Sciatic nerve (tissue), 2 donors: ENCODE measurements at places on chromosomes 2 and 18.

DNA sequence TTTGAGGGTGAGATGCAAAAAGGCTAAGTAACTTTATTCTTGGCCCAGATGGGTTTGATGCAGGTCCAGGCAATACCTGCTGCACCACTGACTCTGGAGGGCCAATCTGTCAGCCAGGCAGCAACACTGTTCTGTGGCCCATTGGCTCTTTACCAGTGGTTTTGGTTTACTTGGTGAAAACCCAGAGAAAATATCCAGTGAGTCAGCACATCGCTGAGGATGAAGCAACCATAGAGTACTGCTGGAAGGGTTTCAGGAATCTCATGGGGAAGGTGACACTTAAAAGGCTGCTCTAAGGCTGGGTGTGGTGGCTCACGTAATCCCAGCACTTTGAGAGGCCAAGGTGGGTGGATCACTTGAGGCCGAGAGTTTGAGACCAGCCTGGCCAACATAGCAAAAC is 192.5 kb upstream of the FAM98A start:
- DNase-seq: no peak

- DNase-seq: no peak
Observed at GRCh38 chr2:169225233-169225750, 137.0 kb downstream of the LRP2 start.

DNA sequence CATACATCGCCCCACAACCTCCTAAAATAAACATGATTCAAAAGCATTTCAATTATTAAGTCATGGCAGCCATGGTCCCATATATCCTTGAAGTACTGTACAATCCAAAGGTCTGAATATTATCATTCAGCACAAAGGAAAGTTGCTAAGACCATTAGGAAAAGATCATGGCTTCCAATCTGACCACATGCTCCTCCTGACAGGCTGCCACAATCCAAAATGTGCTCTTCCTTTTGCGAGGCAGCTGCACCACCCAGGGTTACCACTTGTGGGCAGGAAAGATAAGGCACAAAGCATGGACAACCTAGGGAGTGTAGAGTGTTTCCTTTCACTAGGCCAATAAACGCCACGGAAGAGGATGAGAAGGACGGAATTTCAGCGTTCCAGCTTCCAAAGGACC is 5.4 kb downstream of the BOLA3 start:
- no peak for DNase-seq

GRCh38 chr2:44686561-44686960 is 254.9 kb upstream of the SIX3 start:
- DNase-seq: no peak

- no peak for DNase-seq
Observed at GRCh38 chr18:38239606-38240005, 674.0 kb upstream of the CELF4 start.

GRCh38 chr18:64365106-64365505 is 216.2 kb upstream of the LINC00305 start:
- no peak for DNase-seq
